ENCODE measurements at places on chromosomes 7 and 10.

DNA sequence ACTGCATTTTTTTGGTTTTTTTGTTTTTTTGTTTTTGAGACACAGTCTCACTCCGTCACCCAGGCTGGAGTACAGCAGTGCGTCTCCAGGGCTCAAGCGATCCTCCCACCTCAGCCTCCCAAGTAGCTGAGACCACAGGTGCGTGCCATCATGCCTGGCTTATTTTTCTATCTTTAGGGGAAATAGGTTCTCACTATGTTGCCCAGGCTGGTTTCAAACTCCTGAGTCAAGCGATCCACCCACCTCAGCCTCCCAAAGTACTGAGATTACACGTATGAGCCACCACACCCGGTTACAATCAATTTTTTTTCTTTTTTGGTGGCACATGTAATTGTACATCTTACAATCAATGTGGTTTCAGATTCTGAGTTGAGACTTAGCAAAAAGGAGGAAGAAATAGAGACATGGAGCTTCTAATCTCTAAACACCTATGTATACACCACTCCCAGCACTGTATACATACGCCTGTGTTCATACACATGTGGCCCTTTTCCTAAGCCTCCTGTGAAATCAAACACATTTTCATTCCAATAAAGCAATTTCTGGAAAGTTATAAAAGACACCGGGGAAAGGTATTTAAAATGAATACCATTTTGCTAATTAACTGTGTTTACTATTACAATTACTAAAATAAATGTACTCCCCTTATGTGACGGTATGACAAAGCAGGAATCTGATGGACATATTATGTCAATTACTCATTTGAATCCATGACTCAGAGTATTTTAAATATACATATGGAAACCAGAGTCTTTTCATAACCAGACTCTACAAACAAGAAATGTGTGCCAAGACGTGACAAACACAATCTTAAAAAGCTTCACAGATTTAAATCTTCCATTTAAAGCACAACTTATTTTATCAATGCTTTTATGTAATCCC is 40.9 kb downstream of the SMURF1 start:
- no peak for DNase-seq

GRCh38 chr10:3647074-3647473 is 137.9 kb downstream of the KLF6 start:
- no peak for DNase-seq

DNA sequence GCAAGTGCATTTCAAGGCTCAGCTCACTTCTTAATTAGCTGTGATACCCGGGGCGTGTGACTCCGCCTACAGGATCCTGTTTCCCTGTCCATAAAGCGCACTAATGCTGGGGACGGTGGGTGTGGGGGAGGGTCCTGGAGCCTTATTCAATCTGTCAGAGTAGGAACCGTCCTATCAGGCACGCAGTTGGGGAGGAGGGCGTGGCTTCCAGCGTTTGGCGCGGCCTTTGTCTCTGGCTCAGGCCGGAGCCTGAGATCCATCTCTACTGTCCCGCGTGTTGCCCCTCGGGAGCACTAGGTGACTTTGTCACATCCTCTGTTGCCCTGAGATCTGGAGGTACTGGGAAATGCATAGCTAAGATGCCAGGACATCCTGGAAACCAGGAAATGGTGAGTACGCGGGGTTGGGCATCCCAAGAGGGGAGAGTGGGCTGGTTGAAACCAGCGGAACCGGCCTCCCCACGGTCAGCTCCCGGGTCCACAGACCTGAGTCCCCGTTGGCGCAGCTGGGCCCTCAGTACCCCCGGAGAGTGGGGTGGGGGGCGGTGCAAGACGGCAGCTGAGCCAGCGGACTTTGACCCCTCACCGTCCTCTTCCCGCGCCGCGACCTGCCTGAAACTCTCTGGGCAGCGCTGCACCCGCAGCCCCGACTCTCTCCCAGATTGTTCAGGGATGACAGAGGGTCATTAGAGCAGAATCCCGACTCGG is 104.4 kb upstream of the ZNF92 start:
- DNase-seq, result no peak

DNA sequence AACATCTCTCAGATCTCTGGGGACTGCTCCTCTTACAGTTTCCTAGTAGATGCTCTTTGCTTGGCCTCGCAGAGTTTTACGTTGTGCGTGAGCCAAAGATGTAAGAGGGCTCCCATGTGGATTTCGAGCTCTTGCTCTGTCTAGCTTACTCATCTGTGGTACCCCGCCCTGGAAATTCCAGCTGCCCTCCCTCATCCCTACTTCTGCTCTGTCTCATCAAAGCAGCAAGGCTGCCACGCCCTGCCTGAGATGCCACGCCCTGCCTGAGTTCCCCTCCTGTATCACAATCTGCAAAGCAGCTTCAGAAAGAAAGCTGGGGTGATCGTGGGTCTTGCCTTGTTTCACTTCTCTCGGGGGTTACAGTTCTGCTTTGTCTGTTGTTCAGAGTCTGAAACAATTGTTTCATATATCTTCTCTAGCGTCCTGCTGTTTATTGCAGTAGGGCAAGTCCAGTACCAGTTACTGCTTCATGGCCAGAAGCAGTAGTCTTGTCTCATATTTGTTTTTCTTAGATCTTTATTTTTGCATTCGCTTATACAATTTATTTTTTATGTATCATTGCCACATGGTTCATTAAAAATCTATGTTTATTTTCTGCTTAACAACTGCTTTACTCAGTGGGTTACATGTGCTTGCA is 36.1 kb upstream of the CCNY start:
- peak; percentile 86 for DNase-seq

DNA sequence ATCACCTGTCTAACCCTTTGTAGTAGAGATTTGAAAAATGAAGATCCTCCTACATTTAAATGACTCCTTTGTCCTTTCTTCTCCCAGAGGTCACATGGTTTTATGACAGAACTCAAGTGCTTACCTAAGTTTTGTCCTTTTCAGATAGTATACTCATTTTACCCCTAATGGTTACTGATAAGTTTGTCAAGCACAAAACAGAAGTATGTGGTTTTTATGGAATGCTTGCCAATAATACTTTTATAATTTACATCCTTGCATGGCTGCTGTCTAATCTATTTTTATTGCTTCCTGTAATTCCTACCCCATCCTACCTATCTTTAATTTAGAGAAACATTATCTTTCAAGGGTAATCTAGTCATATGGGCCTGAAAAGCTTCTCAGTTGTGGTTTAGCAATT is 37.5 kb downstream of the HELLS start:
- DNase-seq, result no peak

- DNase-seq, result no peak
Measured at GRCh38 chr10:125846894-125847293, 23.5 kb downstream of the BCCIP start.

GRCh38 chr10:16799621-16800020 is 17.6 kb downstream of the RSU1 start:
- no peak for DNase-seq

DNA sequence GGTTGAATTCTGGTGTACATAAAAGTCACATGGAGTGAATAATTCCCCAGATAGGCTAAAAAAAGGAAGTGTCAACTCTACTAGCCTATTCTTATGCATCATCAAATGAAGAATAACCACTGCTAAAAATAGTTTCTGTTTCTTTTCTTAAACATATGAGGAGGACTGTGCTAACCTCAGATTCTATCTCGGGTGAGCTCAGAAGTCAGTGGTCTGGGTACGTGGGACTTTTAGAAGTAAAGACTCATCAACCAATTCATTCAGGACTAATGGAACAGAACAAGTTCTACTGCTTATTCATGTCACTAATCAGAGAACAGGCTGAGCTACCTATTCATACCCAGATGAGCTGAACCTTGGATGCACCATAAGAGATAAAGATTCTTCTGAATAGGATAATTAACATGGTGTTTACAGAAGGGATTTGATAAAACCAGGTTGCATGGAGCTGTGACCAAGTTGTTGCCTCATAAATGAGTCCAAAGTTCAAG is 9.5 kb upstream of the ASAH2 start:
- DNase-seq, result no peak

DNA sequence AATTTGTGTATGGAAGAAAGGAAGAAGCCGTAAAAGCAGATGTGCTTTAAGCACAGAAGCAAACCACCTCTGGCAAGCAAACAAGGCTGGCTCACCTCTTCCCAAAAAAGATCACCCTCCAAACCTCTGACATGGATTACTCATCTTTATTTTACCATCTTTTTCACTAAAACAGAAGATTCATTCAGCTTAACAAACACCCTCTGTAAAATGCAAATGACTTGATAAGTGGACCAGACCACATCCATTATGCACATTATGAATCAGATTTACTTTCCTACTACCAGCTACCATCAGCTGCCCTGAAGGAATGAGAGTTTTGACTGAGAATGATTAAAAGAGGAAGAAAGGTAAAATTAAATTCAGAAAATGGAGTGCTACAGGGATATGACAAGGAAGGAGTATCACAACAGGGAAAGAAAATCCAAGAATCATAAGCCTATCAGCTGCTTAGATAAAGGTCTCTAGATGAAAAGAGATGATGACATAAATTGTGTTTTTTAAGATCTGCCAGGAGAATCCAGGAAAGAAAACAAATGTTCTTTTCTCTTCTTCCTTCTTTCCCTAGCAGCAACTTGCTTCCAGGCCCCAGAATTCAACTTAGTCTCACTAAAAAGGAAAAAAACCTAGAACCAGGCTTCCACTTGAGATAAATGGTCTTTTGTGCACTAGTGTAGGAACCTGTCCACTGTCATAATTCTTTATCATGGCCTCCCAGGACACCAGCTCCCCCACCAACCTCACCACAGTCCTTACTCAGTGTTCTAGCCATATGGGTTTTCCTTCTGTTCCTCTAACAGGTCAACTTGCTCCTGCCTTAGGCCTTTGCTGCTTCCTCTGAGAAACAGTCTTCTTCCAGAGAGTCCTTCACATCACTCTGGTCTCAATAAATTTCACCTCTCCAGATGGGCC is 47.4 kb downstream of the JAZF1 start:
- no peak for DNase-seq

GRCh38 chr10:70493660-70494234 is 15.2 kb downstream of the PALD1 start:
- no peak for DNase-seq

DNA sequence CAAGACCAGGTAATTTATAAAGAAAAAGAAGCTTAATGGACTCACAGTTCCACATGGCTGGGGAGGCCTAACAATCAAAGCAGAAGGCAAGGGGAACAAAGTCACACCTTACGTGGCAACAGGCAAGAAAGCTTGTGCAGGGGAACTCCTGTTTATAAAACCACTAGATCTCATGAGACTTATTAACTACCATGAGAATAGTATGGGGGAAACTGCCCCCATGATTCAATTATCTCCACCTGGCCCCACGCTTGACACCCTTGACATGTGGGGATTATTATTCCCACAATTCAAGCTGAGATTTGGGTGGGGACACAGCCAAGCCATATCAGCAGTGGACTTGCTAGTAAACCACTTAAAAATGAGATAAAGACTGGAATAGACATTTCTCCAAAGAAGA is 451.7 kb downstream of the DNAJB9 start:
- no peak for DNase-seq

GRCh38 chr7:28432105-28432504 is 19.8 kb downstream of the CREB5 start:
- no peak for DNase-seq
